ELR (cell line): ENCODE measurements at places on chromosomes 2 and 18.

DNA sequence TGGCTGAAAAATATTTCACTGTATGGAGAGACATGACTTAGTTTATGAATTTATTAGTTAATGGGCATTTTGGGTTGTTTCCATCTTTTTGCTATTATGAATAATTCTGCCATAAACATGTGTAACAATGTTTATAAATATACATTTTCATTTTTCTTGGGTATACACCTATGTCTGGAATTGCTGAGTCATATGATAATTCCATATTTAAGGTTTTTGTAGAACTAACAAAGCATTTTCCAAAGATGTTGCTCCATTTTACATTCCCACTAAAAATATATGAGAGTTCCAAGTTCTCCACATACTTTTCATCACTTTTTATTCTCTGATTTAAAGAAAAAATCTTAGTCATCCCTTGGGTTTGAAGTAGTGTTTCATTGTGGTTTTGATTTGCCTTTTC is 108.8 kb upstream of the LRRTM4 start:
- DNase-seq = no peak

DNA sequence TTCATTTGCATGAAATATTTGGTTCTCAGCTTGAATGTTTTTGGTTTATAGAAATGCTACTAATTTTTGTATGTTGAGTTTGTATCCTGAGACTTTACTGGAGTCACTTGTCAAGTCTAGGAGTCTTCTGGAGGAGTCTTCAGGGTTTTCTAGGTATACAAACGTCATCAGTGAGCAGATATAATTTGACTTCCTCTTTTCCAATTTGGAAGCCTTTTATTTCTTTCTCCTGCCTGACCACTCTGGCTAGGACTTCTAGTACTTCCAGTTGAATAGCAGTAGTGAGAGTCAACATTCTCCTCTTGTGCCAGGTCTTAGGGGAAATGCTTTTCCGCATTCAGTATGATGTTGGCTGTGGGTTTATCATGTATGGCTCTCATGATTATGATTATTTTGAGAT is 55.4 kb upstream of the THUMPD2 start:
- no peak for DNase-seq

DNA sequence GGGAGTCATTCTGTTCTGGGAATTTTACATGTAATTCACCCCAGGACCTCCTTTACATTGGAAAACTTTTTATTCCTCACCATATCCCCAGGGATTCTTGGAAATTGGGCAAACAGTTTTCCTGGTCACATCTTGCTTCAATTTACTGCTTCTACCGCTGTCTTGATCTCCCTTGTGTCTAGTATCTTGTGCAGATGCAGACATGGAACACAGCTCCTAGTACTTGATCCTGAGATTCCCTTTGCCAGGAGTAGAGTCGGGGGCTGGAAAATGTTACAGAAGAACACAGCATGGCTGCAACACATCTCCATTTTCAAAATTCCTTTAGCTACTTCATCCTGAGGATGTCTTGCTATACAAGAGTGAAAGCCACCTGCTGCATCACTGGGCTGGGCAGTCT is 472.8 kb downstream of the PLCL1 start:
- DNase-seq = no peak

DNA sequence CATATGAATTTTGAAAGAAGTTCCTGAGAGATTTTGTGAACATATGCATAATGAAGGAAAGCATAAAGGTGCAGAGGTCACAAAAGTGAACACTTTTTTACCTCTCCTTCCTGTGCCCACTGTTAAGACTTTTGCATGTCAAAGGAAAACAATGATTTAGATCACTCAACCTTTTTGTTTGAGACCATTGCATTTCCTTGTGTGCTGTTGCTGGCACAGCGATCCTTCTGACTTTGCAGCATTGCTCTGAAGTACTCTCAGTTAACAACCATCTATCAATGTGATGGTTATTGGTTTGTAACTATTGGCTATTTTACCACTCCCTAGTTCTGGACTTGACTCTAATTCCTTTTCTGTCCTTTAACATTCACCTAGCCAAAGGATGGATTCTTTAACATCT is 61.7 kb upstream of the TFPI start:
- no peak for DNase-seq

GRCh38 chr18:44761812-44762211 is 81.1 kb downstream of the SETBP1 start:
- DNase-seq = no peak
